ENCODE measurements at places on chromosomes 12 and 14.
A peak's percentile ranks its signal among the peaks of the same experiment; 100 is the strongest.

- DNase-seq = no peak
Measured at GRCh38 chr12:64387197-64387816, 3.3 kb downstream of the C12orf56 start.

DNA sequence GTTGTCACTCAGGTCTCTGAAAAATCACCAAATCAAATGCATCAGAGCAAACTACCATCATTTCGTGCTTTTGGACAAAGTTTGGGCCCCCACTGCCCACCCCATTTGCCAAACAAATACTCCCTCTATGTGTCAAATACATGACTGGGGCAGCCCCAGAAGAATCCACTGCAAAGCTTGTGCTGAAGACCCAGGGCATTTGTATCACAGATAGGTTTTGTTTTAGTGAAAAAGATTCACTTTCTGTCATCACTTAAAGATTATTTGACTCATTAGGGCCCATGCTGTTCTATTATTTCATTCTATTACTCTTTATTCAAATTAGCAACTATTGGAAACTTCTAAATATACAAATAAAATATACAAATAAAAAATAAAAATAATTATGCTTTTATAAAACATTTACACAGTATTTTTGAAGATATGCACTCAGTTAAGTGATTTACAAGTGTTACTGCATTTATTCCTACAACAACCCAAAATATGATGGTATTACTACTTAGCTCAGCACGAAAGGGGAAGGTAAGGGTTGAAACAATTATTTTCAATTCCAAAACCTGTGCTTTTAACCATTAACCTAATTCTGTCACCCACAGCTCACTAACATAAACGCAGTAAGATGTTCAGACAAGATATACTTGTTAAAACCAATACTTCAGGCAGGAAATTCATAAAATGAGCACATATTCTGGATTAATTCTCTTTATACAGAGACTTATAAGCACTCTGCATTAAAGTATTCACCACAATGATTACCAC, 36.5 kb downstream of the LRIG3 start:
- DNase-seq = no peak

- no peak for DNase-seq
Measured at GRCh38 chr14:21525571-21525961, 580 bp downstream of the SALL2 start.

DNA sequence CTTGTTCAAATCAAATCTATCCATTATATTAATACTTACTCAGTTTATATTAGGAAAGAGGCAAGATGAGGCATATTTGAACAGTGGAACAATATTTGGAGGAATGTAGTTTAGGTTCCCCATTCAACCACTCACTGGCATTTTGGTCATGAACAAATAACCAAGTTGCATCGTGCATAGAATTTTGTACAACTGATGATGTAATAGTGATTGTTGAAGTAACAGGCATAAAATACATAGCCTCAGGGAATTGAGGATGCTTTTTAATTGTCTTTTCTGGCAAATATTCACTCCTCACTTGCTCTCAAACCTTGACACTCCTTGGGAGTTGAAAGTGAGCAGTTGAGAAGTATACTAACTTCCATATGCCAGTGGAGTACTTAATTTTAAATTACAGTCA, 175.2 kb downstream of the SRGAP1 start:
- DNase-seq = no peak

DNA sequence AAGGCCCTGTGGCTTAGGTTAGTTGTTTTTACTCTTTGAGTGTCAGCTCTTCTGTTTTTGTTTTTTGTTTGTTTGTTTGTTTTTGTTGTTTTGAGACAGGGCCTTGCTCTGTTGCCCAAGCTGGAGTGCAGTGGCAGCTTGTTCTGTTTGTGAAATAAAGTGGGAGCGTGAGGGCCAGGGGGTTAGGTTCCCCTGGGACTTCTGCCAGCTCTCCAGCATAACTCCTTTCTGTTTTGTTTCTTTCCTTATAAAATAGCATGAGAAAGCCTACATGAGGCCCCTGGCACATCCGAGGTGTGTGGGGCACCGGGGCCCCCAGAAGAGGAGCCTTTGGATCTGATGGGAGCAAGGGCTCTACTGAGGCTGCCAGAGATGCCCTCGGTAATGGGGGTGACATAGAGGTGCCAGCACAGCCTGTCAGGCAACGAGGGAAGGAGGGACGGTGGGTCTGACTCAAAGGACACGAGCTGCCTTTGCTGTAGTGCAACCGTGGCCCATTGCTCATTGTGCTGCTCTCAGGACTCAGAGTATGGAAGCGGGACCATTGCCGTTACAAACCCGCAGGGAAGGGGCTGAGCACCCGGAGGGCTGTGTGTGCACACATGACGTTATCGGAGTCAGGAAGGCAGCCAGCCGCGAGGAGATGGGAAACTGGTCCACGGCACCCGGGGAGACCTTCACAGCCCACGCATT, 9.1 kb upstream of the SERPINA11 start:
- no peak for DNase-seq

- DNase-seq = no peak
Measured at GRCh38 chr14:54446161-54446693, 5.1 kb upstream of the CNIH1 start.

GRCh38 chr14:23208324-23208723, 24.9 kb upstream of the SLC7A8 start:
- DNase-seq = no peak

- DNase-seq = peak; percentile 14
Measured at GRCh38 chr12:58425481-58426392, 484.4 kb downstream of the ATP23 start.

- DNase-seq = no peak
Measured at GRCh38 chr14:32015166-32015565, 61.9 kb upstream of the ARHGAP5 start.

GRCh38 chr14:92635031-92635430, 113.4 kb downstream of the LGMN start:
- DNase-seq = no peak

- no peak for DNase-seq
Measured at GRCh38 chr14:52348279-52348678, 34.2 kb downstream of the PTGER2 start.

GRCh38 chr14:20986811-20987210, 3.0 kb upstream of the METTL17 start:
- DNase-seq = no peak

DNA sequence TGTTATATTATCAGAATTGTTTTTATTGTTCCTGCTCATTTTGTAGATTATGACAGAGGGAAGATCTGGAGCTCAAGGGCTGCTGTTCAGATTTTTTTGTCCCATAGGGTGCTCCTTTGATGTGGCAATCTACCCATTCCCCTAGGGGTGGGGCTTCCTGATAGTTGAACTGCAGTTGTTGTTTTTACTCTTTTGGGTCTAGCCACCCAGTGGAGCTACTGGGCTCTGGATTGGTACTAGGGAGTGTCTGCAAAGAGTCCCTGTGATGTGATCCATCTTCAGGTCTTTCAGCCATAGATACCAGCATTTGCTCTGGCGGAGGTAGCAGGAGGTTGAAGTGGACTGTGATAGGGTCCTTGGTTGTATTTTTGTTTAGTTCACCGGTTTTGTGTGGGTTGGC, 57.9 kb upstream of the SLCO1B1 start:
- DNase-seq = no peak

GRCh38 chr14:63752449-63753169, 24.7 kb upstream of the SGPP1 start:
- DNase-seq = no peak

GRCh38 chr12:27971606-27972005, 927 bp downstream of the PTHLH start:
- DNase-seq = no peak

DNA sequence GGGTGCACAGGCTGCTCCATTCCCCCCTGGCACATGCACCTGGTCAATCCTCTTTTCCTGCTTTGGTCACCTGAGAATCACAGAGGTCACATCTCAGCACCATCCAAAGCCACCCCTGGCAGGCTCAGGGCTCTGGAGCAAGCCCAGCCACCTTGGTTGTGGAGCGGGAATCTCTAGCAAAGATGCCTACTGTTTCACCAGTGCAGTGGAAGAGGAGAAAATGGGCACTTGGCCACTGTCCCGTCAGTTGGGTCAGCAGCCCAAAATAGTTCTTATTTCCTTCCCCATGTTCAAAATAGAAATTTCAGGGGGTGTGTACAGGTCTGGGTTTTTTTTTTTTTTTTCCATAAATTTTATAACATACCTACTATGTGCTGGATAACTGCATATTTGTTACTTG, 18.3 kb downstream of the RTL1 start:
- no peak for DNase-seq

- no peak for DNase-seq
Measured at GRCh38 chr12:66002812-66003211, 127.7 kb downstream of the LLPH start.

GRCh38 chr14:97077253-97077653, 280.1 kb downstream of the VRK1 start:
- DNase-seq = peak; percentile 4

GRCh38 chr12:42469355-42470175, 120.0 kb downstream of the PRICKLE1 start:
- no peak for DNase-seq

DNA sequence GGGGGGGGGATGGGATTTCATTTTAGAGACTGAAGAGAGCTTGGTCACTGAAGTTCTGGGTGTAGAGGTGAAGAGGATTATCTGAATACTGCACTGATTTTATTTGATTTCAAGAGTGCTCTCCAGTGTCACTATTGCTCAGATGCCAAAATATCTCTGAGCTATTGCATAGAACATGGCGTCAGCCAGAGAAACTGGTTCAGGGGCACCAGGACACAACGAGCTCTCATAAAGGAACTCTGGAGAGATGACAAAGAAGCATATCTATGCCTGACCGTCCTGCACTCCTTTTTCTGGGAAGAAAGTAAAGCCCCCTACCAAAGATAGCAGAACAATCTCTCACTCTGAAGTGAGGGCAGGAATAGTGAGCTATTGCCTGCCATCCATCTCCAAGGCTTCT, 2.0 kb downstream of the SLC7A8 start:
- DNase-seq = no peak

GRCh38 chr12:46343118-46343852, 29.3 kb downstream of the SLC38A2 start:
- DNase-seq = no peak

DNA sequence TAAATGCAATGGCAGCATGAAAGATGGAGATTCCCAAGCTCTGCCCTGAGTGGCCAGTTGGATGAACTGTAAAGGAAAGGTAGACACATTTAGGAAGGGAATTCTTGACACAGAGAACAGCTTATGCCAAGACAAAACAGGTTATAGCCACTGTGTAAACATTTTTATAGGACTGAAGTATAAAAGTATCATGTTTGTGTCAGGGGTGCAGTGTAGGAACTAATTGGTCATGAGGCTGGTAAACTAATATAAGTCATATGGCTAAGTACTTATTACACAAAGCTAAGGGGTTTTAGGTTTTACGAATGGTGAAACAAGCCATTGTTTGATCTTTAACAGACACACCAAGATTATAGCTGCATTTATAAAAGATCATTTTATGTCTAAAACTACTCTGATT, 207.7 kb upstream of the SLC16A7 start:
- no peak for DNase-seq

GRCh38 chr14:79256380-79256779, 954.9 kb downstream of the DIO2 start:
- no peak for DNase-seq

- DNase-seq = no peak
Measured at GRCh38 chr12:97595936-97596335, 133.3 kb downstream of the RMST start.

DNA sequence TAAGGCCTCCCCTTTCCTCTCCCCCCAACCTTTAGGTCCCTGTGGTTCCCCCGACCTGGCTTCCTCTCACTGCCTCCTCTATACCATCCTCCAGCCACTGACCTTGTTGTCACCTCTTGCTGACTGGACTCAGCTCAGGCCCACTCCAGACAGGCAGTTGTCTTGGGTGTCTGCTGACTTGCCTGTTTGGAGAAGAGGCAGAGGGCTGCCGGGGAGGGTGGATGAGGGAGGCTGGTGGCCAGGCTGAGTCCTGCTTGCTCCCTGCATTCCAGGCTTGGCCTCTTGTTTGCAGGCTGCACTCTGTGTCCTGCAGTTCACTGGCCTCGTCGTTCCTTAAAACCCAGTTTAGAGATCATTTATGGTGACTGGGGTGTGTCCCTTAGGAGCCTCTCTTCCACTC, 31.0 kb upstream of the RD3L start:
- no peak for DNase-seq

GRCh38 chr14:65349100-65349499, 63.4 kb upstream of the FUT8 start:
- no peak for DNase-seq

DNA sequence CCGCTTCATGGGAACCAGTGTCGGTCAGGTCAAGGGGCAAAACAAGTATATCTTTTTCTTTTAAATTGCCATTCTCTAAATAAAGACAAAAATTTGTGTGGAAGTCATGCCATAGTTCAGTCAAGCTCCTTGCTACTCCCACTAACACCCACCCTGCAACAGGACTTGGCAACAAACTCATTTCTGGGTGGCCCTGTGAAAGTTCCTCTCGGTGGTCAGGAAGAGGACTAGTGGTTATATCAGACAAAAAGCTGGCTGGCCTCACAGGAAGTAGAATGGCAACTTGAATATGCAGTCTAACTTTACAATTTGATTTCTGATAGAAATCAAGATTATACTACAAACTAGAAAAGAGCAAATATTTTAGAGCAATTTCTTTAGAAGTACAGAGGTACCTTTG, 11.2 kb downstream of the DHRS7 start:
- DNase-seq = no peak

- DNase-seq = no peak
Measured at GRCh38 chr14:92322516-92322915, 449 bp upstream of the SLC24A4 start.

DNA sequence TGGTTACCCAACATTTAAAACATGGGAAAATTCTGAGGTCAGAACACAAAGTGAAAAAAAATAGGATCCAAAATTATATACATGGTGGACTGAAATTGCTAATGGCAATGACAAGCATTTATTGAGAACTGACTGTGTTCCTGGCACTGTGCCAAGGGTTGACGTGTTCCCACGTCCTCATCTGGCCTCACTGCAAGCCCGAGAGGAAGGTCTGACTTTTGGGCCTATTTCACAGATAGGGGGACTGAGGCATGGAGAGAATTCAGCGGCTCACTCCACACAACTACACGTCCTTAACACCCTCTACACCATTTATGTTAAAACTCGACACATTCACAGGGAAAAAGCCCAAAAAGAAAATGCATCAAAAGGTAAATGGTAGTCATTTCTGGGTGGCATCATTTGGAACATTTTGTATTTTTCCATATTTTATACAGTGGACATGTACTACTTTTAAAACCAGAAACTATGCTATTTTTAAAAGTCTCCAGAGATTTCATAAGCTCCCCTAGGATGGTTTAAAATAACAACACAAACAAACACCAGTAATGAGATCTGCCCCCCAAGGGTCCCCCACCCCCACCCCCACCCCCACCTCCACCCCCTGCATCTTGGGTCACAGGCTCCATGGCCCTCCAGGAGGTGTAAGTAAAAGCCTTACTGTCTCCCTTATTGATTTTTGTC, 27.7 kb downstream of the CLMN start:
- peak; percentile 22 for DNase-seq

GRCh38 chr12:43206396-43206795, 345.6 kb downstream of the ADAMTS20 start:
- DNase-seq = no peak

DNA sequence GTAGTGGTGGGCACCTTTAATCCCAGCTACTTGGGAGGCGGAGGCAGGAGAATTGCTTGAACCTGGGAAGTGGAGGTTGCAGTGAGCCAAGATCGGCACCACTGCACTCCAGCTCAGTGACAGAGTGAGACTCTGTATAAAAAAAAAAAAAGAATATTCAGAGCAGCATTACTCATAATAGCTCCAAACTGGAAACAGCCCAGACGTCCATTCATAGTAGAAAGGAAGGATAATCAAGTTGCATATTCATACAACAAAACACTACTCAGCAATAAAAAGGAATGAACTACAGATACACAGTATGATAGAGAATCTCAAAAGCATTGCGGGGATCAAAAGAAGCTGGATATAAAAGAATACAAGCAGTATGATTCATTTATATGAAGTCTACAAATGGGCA, 19.1 kb downstream of the TMEM30B start:
- no peak for DNase-seq
